ENCODE measurements at places on chromosomes 5 and 9.
A peak's percentile ranks its signal among the peaks of the same experiment; 100 is the strongest.

DNA sequence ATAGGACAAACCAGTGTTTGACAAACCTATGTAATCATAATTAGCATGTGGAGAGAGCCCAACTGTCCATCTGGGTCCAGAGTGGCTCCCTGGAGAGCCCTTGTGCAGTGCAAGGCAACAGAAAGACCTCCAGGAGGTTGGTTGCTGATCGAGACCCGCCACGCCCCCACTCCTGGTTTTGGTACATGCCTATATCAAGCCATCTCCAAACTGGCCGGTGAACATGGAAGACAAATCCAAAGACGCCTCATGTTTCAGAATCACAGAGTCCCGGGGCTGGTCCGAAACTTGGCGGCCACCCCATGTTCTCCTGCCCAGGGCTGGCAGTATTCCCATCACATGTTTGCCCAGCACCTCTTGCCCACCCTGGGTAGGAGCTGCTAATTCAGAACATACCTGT is 140.2 kb downstream of the PAX5 start:
- no peak for DNase-seq

- DNase-seq = no peak
Observed at GRCh38 chr5:122484103-122484502, 172.1 kb downstream of the SNCAIP start.

DNA sequence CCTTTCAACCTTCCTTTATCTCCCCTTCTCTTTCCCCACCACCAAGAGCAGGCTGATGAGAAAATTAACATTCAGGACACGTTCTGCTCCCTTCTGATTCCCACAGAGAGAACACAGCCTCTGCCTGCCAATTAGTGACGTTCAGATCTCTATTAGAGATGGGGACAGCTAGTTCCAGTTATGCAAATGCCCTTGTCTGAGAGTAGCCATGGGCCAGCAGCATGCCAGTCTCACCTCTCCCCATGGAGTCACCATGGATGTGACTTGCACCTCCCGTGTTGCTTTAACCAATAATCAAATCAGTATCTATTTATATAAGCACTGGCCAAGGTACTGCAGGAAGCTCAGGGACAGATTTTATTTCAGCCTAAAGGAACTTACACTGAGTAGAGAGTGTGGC is 61.3 kb downstream of the KCNIP1 start:
- no peak for DNase-seq

DNA sequence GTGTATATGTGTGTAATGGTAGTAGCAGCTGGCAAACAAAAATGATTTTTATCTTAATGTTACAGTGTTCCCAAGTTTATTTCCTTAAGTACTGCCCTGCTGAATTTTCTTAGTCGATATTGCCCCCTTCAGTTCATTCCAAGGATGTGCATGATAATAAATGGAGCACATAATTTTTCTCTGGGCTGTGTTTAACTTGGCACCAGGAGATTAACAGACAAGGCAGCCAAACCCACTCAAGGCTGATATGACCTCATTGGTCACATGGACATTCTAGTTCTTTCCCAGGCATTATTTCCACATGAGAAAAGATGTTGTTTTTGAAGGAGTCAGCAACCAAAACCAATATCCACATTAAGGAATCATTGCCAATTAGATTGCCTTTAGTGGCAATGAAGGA is 61.8 kb downstream of the COX7C start:
- DNase-seq = peak; percentile 57

DNA sequence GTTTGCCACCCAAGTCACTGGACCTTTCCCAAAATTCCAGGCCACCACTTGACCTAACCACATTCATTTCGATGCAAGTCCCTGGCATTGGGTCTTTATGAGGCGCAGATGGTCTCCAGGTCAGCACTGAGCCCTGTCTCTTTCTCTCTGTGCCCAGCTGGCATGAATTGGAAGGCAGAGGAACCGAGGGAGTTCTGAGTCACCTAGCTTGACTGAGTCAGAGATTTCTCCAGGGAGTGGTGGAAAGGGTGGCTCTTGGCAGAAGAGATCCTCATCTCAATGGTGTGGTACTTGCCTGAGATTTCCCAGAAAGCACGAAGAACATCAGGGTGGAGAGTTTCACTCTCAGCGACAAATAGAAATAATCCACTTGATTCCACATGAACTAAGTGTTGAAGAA is 43.8 kb downstream of the WDR36 start:
- DNase-seq = no peak

DNA sequence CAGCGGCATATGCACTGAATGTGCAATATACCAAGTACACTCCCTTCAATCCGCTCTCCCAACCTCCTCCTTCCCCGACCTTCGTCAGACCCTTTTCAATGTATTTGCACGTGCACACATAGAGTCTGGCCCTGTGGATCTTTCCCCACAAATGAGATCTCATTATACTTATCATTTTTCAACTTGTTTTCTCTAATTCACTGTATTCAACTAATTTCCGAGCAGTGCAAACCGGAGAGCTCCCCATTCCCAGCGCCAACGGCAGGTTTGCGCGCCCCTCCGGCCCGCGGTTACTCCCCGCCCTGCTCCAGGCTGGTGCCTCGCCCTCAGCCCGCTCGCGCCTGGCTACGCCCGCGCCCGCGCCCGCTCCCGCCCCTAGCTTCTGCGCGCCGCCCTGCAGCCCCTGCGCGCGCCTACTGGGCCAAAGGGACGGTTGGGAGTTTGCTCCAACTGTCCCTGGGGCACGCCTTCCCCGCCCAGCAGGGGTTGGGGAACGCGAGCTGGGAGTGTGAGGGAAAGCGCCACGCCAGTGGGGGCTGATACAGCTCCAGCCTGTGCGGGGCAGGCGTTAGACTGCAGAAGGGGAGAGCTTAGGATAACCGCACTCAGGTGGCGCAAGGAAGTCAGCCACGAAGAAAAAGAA is 3.3 kb upstream of the CDC20B start:
- DNase-seq = peak; percentile 20

DNA sequence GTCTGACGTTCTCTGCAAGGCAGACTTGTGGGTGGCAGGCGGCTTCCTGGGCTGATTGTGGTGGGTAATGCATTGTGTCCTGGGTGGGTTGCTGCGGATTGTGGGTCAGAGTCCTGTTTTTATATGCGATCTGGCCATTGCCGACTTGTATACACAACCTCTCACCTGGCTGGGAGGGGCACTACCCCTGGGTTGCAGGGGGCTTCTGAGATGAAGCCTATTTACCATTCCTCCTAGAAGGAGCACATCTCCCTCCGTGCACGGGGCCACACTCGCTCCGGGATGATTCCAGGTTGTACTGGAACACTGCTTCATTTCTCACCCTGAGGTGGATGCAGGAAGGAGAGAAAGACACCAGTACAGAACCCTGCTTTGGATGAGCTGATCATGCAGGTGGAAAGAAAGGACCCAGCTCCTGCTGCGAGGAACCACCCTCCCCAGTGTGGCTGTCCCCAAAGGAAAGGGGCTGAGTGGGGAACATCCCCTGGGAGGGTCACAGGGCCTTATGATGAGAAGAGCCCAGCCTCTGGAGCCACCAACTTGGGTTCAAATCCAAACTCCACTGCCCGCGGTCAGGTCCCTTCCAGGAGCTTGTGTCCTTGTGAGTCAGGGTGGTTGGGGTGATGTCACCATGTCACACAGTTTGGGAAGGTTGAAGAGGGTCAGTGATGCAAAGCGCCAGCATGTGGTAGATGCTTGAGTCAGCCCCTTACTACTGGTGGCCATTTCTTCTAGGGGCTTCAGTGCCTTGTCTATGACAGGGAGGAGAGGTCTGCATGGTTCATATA is 151.8 kb upstream of the COL5A1 start:
- no peak for DNase-seq

DNA sequence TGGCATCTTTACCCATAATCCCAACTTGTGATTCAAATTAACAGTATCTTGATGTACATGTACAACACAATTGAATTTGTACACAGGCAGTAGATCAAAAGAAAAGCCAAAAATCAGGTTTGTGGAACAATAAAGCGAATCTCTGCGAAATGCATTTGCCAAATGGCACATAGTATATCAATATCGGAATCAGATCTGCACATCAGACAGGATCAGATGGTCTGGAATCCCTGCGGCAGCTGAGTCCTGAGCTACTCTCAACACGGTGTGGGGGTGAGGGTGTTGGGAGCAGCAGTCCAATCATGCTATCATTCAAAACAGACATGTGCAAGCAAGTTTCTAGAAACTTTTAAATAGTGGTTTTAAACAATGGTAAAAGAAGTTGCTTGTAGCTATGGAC is 358.3 kb downstream of the SEMA5A start:
- DNase-seq = no peak

- DNase-seq = no peak
Observed at GRCh38 chr5:80215523-80215922, 40.3 kb downstream of the SERINC5 start.

DNA sequence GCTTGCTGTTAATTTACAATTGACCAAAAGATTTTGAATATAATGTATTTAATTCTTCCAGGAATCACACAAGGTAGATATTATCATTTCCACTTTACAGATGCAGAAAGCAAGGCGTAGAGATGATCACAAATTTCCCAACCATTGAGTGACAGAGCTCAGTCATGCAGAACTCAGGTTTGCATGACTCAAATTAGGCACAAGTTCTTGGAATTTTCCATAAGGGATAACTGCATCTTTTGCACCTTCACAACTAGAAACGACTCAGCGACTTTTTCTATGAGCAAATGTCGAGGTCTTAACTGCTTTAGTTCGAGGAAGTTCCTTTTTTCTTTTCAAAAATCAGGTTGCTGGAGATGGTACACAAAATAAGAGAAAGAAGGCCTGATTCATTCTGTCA is 265.5 kb upstream of the PAPPA start:
- DNase-seq = no peak
